Inflammatory macrophage (primary cell): ENCODE measurements at places on chromosomes 13 and 19.

DNA sequence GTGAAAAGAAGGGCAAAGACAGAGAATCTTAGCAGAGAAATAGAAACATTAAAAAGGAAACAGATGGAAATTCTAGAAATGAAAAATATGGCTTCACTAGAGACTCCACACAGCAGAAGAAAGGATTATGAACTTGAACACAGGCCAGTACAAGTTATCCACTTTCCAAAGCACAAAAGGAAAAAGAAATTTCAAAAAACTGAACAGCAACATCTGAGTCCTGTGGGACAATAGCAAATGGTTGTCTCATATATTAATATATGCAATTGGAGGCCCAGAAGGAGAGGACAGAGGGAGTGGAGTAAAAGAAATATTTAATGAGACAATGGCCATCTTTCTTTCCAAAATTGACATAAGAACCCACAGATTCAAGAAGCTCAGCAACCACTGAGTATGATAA lies 141.7 kb upstream of the GJB6 start:
- no peak for DNase-seq

DNA sequence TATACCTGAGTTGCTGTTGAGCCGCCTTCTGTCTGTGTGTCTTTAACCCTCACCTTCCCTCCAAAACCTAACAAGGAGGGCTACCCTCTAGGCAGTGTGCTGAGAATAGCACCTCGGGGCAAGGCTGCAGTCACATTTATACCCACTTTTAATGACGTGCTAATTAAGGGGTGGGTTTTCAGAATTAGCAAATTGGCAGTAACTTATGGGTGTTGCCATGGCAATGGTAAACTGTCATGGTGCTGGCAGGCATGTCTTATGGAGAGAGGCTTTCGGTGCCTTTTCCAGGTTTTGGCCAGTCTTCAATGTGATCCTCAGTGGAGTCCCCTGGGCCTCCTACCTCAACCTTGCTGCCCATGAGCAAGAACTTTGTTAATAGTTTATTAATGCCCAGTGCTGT lies 1.2 kb upstream of the PNMA8A start:
- DNase-seq, result no peak

DNA sequence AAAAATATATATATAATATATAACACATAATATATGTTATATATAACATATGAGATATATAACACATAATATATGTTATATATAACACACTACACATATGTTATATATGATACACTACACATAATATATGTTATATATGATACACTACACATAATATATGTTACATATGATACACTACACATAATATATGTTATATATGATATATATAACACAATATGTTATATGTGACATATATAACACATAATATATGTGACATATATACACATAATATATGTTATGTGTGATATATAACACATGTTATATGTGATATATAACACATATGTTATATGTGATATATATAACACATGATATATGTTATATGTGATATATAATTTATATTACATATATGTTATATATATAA lies 129.7 kb downstream of the CACNA1A start:
- no peak for DNase-seq

DNA sequence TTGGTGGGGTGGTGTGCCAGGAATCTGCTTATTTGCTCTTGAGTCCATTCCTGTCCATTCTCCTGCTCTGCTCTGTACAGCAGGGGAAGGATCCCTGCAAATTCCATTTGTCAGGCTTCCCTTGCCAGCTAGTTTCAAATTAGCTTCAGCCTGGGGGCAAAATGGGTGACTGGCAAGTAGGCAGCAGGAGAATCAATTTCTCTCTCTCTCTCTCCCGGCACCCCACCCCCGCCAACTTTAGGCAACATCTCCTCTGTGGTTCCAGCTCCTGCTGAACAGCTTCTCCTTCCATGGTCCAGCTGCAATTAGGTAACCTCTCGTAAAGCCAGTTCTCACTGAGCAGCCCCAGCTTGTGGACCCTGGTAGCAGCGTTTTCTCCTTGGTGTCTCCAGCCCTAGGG lies 6.7 kb upstream of the MYCBP2 start:
- peak; percentile 67 for DNase-seq

GRCh38 chr13:102487330-102487729 lies 85.5 kb upstream of the FGF14 start:
- no peak for DNase-seq

DNA sequence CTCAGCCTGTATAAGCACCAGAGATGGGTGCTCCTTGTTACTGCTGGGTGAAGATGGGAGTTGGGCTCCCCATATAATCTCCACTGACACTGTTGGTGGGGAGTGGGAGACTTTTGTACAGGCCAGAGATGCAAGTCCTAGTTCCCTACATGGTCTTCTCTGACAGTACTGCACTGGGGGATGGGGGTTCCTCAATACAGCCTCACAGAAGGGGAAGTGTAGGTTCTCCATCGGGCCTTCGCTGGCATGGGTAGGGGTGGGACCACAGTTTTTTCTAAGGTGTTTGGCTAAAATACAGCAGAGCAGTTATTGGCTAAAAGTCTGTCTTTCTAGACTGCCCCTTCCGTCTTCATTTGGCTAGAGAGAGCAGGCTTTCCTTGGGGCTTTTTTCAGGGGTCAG lies 167.2 kb upstream of the SERP2 start:
- peak; percentile 66 for DNase-seq

DNA sequence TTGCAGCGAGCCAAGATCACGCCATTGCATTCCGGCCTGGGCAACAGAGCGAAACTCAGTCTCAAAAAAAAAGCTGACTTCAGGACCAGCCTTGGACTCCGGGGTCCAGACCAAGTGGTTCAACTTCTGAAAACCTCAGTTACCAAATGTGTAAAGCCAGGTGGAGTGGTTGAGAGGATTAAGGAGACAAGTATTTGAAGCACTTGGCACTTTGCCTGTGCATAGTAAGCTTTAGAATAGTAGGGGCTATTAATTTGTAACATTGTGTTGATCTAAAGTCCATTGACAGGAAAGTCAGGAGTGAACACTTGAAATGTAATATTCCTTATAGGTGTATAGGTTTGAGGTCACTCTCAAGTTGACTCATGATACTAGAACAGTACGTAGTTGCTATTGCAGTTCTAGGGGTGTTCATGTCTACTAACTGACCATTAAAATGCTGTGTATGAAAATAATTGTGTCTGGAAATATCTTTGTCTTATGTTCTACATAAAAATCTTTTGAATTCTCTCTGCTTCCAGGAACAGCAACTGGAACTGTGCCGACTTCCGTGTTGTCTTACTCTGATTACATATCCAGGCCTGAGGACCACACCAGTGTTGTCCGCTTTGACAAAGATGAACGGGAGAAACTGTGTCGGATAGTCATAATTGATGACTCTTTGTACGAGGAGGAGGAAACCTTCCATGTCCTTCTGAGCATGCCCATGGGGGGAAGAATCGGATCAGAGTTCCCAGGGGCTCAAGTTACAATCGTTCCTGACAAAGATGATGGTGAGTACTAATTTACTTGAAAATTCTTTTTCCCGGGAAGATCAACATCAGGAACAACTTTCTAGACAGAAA lies 97.4 kb downstream of the FREM2 start:
- DNase-seq, result no peak

- DNase-seq, result no peak
Observed at GRCh38 chr13:95246292-95247082, 54.8 kb downstream of the ABCC4 start.

DNA sequence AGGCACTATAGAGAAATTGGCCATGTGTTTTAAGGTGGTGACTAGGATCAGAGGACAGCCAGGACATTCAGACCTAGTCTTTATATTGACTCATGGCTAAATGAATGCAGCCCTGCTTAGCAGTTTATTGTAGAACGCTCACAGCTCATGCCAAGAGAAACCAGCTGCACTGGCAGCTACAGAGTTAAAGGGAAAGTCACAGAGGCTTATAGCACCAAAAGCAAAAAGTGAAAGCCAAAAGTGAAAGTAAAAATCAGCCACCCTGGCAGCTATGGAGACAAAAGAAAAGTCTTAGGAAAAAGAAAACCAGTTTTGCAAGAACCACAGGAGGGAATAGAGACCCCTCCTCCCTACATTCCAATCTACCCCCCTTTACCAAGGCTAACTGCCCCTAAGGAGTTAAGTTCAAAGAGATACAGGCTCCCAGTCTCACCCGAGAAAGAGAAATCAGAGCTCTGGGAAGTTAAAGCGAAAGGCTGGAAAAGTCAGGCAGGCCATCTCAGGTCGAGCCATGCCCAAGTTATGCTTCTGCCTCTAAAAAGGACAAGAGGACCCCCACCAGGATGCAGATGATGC lies 99.0 kb downstream of the ZNF429 start:
- DNase-seq, result no peak

DNA sequence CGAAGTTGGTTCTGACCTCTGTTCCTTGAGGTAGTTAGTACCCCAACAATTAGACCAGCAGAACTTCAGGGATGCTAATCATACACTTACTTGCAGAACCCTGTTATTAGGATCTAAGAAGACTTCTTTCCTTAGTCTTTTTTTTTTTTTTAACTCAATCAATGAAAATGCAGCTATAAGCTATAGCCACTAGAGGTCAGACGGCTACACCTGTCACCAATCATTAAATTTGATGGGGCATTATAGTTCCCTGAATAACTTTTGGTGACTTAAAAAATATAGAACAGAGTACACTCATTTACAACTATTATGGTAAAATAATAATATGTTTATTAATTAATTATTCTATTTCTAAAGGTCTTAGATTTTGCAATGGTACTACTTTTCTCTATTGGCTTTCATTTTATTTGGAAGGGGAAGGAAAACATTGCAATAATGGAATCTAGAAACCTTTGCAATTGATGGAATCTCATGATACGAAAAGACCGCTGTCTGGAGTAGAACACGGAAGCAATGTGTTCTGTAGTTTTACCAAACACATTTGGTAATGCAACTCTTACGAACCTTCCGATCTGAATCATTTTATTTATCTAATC lies 483.2 kb downstream of the DIAPH3 start:
- DNase-seq, result no peak

DNA sequence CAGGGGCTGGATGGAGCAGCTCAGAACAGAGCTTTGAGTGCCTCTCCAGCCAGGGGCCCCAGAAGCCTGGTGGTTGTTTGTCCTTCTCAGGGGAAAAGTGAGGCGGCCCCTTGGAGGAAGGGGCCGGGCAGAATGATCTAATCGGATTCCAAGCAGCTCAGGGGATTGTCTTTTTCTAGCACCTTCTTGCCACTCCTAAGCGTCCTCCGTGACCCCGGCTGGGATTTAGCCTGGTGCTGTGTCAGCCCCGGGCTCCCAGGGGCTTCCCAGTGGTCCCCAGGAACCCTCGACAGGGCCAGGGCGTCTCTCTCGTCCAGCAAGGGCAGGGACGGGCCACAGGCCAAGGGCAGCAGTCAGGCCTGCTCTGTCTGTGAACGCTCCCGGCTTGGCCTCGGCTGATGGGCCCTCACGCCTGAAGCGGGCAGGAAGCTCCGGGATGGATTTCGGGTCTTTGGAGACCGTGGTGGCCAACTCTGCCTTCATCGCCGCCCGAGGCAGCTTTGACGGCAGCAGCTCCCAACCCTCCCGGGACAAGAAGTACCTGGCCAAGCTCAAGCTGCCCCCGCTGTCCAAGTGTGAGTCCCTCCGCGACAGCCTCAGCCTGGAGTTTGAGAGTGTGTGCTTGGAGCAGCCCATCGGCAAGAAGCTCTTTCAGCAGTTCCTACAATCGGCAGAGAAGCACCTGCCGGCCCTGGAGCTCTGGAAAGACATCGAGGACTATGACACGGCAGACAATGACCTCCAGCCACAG lies at the start of gene GRK1:
GRK1 (plus strand) TSS at position 269 of the 751 bp plus-strand sequence; CDS start at position 437, 168 bp downstream.
- DNase-seq, result no peak

DNA sequence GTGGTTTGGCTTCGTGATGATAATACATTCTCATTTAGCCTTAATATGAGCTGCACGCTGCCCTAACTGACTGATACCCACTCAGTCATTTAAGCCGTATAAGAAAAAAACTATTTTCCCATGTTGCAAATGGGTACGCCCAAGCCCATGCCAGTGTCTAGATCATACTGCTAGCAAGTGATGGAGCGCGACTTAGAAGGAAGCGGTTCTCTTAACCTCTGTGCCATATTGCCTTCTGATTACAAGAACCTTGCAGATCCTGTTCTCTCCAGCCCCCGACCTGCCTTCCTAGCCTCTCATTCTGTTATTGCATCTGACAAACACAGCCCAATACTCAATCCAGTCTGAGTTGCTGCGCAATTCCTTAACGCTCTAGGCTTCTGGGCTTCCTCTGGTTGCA lies 603 bp downstream of the GPALPP1 start:
- peak; percentile 15 for DNase-seq

DNA sequence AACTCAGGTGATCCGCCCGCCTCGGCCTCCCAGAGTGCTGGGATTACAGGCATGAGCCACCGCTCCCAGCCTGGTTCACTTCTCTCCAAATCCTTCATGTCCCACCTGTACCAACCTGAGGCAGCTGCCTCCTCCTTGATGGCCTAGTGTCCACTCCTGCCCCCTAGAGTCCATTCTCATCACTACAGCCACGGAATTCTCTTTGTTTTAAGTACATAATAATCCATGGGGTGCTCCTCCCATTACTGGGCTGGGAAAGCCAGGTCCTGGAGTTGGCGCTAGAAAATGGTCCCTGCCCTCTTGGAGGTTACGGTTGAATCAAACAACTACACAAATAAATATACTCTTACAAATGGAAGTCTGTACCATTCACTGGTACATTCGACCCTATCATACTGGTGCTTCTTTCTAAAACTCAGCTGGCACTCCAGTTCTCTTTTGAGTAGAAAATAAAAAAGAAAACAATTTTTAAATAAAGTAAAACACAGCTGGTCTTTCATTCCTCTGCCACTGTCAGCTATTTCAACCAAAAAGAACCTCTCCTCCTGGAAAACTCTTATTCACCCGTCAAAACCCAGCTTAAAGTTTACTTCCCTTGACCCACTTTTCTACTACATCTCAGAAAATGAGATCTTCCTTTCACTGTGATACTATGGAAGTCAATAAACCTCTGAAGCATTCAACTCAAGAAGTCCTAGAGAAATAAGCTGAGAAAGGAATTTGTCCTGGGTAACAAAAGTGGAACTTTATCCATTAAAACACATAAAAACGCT lies 22.4 kb upstream of the ARHGEF18 start:
- DNase-seq, result peak; percentile 25

GRCh38 chr13:109778102-109778542 lies 8.3 kb downstream of the IRS2 start:
- peak; percentile 18 for DNase-seq

DNA sequence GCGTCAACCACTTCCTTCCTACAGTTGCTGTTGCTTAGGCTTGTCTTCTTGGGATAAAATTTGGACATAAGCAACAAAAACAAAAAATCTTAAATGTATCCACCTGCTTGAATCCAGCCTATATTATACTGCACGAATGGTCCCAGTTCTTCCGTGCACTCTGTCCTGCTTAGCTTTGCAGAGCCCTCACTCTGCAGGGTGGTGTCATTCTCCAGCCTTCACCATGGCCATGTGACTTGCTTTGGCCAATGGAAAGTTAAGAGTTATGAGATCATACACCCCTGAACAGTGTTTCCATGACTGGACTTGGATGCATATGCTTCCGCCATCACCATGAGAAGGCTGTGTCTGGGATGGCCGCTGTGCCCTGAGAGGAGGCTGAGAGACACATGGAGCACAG lies 27.4 kb upstream of the SACS start:
- DNase-seq, result peak; percentile 7

GRCh38 chr13:33696530-33696929 lies 121.4 kb upstream of the RFC3 start:
- DNase-seq, result no peak
